ENCODE measurements at places on chromosomes 4 and X.

GRCh38 chr4:154010371-154010770, 221.5 kb upstream of the SFRP2 start:
- no peaks in the 10 kb centered on the region for H3K4me1 ChIP-seq
- DNase-seq = no peak
- H3K4me3 ChIP-seq = no peak overlapping the region

DNA sequence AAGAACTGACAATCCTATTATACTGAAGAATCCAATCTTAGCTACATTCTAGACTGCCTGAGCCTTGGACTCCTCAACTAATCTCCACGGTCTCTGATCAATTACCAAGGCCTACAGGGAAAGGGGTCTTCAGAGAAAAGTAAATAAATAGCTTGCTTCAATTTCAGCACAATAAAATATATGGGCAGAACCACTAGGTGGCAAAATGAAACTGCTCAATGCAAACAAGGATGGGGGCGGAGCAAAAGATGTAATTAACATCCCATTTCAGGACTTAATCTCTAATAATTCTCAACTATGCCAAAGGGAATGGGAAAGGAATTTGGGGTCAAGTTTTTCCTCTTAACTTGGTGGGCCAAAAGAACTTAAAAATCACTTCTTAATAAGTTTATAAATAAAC, 78.4 kb upstream of the MAP3K15 start:
- DNase-seq = no peak
- H3K27ac ChIP-seq = no peak overlapping the region
- H3K27me3 ChIP-seq = no peaks in the 10 kb centered on the region
- no peaks in the 10 kb centered on the region for H3K4me1 ChIP-seq
- H3K36me3 ChIP-seq = peaks cover 5% of the 10 kb centered on the region

GRCh38 chrX:106931831-106932491, 11.8 kb downstream of the CLDN2 start:
- H3K27ac ChIP-seq = no peak overlapping the region
- H3K27me3 ChIP-seq = no peaks in the 10 kb centered on the region
- no peaks in the 10 kb centered on the region for H3K36me3 ChIP-seq
- no peaks in the 10 kb centered on the region for H3K4me1 ChIP-seq

- H3K4me1 ChIP-seq = no peaks in the 10 kb centered on the region
- H3K27me3 ChIP-seq = no peaks in the 10 kb centered on the region
- no peak for DNase-seq
- no peaks in the 10 kb centered on the region for H3K36me3 ChIP-seq
These were observed 44.6 kb upstream of the GPR173 start for GRCh38 chrX:53004038-53004437.

Data from GM12878 (cell line).